ENCODE measurements at places on chromosomes 4 and X.

- no peak for DNase-seq
Measured at GRCh38 chr4:109183931-109184490, 118.4 kb downstream of the COL25A1 start.

DNA sequence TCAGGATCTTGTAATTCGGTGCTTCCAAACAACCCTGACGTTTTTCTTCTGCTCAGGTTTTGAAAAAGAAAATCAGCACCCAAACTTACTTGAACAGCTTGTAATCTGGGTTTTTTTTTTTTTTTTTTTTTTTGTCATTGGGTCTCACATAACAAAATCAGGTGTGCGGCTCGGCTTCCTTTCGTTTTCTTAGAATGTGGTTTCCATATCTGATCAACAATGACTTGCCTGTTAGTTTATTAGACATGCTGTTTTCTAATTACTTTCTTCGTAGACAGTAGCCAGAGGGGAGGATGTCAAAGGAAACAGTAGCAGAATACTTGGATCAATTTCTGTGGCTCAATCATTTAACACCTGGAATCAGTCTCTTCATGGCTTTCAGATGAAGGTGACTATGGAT is 890 bp upstream of the FREM3 start:
- DNase-seq = no peak

GRCh38 chr4:80809039-80809729 is 221.3 kb upstream of the BMP3 start:
- DNase-seq = no peak

DNA sequence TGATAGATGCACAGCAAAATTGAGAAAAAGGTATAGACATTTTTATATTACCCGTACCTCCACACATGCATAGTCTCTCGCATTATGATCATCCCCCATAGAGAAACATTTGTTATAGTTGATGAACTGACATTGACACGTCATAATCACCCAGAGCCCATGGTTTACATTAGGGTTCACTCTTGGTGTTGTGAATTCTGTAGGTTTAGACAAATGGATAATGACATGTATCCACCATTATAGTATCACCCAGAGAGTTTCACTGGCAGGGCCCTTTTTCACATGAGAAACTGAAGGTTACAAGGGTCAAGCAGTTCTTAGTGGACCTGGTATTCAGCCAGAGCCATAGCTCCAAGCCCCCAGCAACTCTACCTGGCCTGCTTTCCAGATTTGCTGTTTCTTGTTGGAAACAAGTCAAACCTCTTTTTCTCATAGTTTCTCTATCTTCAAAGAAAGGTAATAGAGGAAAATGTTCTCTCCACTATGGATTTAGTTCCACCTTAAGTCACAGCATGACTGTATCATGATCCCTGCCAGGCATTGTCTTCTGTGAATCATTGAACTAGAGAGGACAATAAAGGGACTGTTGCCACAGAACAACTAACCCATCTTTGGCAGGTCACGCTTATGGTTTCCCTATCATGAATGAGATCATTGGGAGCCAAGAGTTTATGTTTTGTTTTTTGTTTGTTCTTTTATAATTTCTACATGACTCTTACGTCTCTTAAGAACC is 64.0 kb downstream of the HHIP start:
- DNase-seq = peak; percentile 97

GRCh38 chrX:56761167-56761566 is 32.1 kb downstream of the NBDY start:
- no peak for DNase-seq

DNA sequence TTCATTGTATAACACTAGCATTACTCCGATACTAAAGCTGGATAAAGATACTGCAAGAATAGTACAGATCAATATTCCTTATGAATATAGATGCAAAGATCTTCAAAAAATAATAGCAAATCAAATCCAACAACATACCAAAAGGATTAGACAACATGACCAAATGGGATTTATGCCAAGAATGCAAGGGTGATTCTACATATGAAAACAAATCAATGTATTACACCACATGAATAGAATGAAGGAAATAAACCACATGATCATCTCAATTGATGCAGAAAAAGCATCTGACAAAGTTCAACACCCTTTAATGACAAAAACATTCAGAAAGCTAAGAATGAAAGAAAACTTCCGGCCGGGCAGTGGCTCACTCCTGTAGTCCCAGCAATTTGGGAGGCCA is 42.8 kb downstream of the CUL4B start:
- peak; percentile 79 for DNase-seq

DNA sequence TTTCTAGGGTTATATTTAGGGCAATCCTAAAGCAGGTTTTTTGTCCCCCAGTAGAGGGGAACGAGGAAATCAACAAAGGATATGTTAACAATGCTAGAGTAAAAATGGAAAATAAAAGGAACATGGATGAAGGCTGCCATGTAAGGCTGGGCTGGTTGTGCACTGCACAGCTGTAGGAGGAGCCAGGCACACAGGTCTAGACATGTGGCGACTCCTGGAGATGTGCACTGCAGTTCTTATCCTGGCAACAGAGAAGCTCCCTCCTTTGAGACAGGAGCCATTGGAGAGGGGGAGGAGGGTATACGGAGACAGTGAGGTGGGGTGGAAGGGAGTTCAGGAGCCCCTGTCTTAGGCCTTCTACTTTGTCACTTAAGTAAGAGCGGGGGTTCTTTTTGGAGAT is 65.9 kb downstream of the NAT8L start:
- DNase-seq = no peak

- DNase-seq = peak; percentile 47
Measured at GRCh38 chr4:23311983-23312382, 577.9 kb downstream of the PPARGC1A start.

DNA sequence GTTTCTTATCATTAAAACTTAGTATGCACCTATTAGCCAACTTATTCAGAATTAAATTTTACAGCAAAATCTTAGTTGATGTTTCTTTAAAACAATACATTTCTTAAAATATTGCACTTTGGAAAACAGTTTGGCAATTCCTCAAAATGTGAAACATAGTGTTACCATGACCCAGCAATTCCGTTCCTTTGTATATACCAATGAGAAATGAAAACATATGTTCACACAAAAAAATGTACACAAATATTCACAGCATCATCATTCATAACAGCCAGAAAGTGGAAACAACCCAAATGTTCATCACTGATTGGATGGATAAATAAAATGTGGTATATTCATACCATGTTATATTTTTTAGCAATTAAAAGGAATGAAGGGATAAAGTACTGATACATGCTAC is 50.2 kb downstream of the WDR44 start:
- no peak for DNase-seq

DNA sequence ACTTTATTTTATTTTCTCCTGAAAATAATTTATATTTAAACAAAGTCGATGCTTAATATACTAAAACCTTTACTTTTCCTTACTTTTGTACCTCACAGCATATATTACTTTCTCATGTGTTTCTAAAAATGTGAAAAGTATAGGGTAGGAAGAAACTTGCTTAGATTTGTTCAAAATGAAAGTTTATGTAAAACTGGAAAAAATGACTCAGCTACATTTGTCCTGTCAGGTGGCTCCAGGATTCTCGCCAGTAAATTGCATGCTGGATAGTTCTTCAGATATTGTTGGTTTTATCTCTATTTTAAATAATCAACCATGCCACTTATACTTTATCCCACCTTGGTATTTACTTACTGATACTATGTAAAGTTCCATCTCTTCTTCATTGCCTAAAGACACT is 159.2 kb upstream of the NDST4 start:
- DNase-seq = no peak

DNA sequence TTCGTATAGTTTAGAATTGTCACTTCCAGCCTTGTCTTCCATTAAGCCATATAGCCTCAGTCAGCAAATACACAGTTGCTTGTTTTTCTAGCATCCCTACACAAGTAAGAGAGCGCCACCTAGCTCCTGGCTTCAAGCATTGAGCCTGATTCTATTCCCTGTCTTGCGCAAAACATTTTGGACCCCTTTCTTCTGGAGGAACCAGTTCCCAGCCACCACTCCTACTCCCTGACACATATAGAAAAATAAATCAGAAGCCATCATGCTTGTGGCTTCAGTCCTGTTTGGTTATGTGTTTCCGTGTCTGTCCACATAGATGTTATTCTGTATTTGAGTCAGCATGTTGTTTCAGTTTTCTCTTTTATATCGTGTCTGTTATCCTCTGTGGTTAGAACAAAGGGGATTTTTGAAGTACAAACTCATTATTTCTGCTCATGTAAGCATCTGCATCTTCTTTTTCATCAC is 59.9 kb downstream of the GK start:
- DNase-seq = peak; percentile 55

DNA sequence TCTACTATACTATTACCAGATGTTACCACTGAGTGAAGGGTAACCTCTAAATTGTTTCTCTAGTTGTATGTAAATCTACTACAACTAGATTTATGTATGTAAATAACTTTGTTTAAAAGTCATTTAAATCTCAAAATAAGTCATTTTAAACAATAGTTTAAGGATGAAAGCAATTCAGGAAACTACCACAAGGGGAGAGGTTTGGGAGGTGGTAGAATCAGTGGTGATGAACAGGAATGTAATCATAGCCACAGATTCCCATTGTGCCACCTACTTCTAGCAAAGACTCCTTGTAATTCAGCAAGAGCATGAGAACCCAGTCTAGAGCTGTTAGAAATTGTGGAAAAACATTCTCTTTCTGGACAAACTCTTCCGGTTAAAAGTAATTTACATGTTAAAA is 234.6 kb downstream of the SLC7A11 start:
- peak; percentile 44 for DNase-seq

GRCh38 chrX:11449613-11450012 is 156.4 kb downstream of the AMELX start:
- no peak for DNase-seq

DNA sequence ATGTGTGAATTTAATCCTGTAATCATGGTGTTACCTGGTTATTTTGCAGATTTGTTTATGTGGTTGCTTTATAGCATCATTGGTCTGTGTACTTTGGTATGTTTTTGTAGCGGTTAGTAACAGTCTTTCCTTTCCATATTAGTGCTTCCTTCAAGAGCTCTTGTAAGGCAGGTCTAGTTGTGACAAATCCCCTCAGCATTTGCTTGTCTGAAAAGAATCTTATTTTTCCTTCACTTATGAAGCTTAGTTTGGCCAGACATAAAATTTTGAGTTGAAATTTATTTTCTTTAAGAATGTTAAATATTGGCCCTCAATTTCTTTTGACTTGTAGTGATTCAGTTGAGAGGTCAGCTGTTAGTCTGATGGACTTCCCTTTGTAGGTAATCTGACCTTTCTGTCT is 1096.1 kb upstream of the SLIT2 start:
- DNase-seq = no peak

- no peak for DNase-seq
Measured at GRCh38 chr4:30932581-30932980, 212.4 kb downstream of the PCDH7 start.

DNA sequence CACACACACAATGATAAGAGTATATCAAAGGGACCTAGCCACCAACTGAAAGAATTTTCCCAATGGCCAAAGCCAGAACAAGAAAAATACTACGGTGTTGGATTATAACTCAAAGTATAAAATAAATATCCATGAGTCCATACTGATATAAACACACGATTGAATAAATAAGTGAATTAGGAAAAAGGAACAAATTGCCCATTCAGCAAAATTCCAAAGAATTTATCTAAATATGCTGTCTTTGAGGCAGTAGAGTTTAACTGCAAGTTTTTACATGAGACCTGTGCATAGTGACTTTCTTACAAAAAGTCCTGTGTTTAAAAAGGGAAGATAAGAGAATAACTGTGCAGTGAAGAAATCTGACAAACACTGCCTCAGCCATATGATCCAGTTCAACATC is 278.8 kb upstream of the PPARGC1A start:
- no peak for DNase-seq

DNA sequence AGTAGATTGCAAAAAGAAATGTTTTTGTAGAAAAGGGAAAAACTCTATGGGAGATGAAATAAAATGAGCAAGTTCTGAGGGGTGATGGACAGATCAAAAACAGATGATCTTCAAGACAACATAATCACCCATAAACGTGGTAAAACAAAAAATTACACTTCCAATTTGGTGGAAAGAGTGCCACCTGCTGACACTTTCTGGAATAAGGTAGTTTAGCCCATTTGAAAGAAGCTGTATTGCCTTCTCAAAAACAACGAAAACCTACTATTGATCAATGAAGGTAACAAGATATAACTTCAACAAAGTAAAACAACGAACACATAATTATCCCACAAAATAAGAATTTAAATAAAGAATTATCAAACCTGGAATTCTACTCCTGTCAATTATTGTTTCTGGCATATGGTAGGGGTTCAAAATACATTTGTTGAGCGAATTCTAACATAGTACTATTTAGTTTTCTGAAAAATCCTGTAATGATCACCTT is 2.5 kb downstream of the COQ2 start:
- peak; percentile 66 for DNase-seq

GRCh38 chr4:87624698-87625097 is 16.4 kb downstream of the DSPP start:
- no peak for DNase-seq

- no peak for DNase-seq
Measured at GRCh38 chr4:13368217-13368616, 115.9 kb downstream of the RAB28 start.

DNA sequence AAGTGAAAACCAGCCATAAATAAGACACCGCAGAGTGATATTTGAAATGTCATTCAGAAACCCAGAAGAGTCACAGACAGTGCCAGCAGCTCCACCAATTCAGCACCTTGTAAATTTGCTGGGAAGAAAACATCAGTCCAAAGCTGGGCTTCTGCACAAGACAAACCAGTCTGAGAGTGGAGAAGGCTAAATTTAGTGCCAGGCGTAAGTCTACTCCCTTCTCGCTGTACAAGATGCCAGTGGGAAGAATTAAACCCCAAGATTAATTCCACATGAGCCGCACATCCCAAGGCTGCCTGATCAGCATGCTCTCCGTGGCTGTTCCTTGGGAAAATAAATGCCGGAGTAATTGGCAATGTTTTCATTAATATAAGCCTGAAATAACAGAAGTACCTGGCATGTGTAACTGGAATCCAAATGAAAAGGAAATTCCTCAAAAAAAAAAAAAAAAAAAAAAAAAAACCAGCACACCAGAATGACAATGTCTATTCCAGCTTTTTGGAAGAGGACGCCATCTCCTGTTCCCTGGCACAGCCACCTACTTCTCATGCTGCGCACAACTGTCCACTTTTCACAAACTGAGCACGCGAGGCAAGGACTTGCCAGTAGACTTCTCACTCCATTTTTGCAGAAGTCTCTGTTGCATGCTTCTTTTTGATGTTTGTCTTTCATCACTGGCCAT is 95.5 kb downstream of the NSUN7 start:
- DNase-seq = no peak

- no peak for DNase-seq
Measured at GRCh38 chr4:113935190-113935589, 44.3 kb downstream of the ARSJ start.

DNA sequence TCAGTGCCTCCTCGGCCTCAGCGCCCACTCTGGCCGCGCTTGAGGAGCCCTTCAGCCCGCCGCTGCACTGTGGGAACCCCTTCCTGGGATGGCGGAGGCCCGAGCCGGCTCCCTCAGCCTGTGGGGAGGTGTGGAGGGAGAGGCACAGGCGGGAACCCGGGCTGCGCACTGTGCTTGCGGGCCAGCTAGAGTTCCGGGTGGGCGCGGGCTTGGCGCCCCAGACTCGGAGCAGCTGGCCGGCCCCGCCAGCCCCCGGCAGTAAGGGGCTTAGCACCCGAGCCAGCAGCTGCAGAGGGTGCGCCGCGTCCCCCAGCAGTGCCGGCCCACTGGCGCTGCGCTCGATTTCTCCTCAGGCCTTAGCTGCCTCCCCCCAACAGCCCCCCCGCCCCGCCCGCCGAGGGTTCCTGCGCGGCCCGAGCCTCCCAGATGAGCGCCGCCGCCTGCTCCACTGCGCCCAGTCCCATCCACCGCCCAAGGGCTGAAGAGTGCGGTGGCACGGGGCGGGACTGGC is 1137.0 kb downstream of the PCDH18 start:
- DNase-seq = no peak

Data from renal cortical epithelial cell (primary cell).